ENCODE measurements at places on chromosomes 12 and 14. TPM values are rescaled to one million over a fixed set of nuclear protein-coding genes. Genes with fewer than 3 reads are reported as not detected.

Gene OTUB2
- 2.7 TPM for total RNA-seq

DNA sequence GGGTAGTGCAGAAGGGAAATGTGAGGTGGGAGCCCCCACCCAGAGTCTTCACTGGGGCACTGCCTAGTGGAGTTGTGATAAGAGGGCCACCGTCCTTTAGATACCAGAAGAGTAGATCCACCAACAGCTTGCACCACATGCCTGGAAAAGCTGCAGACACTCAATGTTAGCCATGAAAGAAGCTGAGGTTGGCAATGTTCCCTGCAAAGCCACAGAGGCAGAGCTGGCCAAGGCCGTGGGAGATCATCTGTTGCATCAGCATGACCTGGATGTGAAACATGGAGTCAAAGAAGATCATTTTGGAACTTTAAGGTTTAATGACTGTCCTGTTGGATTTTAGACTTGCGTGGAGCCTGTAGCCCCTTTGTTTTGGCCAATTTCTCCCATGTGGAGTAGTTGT lies 468.4 kb upstream of the FOXG1 start:
- no peak for DNase-seq

Gene MDM2
- 93.3 TPM for total RNA-seq

DNA sequence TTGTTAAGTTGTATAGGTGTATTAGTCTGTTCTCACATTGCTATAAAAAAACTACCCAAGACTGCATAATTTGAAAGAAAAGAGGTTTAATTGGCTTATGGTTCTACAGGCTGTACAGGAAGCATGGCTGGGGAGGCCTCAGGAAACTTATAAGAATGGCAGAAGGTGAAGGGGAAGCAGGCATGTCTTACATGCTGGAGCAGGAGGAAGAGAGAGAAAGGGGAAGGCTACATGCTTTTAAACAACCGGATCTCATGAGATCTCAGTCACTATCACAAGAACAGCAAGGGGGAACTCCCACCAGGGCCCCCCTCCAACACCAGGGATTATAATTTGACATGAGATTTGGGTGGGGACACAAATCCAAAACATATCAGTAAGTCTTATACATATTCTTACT lies 60.5 kb upstream of the OR10AD1 start:
- DNase-seq, result no peak

DNA sequence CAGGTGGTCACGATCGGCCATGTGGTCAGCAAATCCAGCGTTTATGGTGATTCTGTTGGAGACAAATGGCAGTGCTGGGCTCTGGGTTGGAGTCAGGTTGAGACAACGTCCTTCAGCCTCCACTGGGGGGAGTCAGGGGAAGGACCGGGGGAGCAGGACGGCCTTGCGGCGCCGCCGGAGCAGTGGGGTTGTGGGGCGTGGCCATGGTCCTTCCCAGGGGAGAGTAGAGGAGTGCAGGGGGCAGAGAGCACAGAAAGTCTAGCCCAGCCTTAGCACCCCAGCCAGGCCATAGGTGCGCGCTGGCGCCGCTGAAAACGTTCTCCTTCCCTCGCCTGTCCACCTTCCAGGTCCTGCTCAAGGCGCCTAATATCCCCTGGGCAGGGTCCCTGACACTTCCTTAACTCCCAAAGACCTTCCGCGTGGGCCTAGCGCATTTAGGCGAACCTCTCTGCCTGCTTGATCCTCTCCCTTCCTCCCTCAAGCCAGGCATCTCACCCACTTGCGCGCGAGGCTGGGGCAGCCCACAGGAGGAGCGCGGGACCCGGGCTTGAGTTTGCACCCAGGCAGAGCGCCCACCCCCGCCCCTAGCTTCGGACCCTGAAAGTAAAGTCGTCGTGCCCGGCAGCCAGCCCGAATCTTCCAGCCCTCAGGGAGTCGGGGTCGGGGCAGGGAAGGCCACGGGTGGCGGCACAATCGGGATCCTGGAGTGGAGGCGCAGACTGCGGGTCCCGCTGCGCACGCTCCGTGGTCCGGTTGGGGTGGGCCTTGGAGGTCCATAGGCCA lies 3.1 kb upstream of the KIF26A start:
- peak; percentile 47 for DNase-seq

- no peak for DNase-seq
These were observed 15.3 kb downstream of the MAP3K12 start for GRCh38 chr12:53483979-53484377.

Gene LARP4
- total RNA-seq, result 61.3 TPM

- DNase-seq, result no peak
These were observed 117.0 kb upstream of the CCDC198 start for GRCh38 chr14:57610631-57611030.

GRCh38 chr12:128418944-128419343 lies 152.0 kb downstream of the TMEM132C start:
- no peak for DNase-seq

- no peak for DNase-seq
These were observed 31.8 kb upstream of the G2E3 start for GRCh38 chr14:30527196-30527595.

DNA sequence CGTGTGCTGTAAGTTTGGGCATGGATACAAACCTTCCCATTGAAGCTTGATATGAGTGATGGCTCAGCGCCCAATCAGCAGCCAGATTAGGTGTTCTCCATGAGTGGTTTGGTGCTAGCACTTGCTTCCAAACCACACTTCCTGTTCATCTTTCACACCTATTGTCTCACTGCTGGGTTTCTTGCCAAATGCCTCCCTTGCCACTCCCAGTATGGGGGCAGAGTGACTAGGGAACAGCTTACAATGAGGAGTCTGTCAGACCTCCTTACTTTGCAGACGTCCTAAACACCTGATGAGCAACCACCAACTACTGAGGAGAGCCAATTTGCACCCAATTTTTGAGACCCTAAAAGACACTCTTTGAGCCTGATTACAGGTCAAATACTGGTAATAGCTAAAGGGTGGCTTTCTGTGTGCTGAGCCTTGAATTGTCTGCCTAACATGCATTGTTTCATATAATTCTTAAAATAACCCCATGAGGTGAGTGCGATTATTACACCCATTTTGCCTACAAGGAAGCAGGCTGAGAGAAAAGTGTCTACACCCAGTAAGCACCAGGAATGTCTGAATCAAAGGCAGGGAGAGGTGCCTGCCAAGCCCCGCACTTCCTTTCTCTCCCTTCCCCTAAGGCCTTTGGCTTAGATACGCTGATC lies 48.4 kb upstream of the FOS start:
- DNase-seq, result no peak

DNA sequence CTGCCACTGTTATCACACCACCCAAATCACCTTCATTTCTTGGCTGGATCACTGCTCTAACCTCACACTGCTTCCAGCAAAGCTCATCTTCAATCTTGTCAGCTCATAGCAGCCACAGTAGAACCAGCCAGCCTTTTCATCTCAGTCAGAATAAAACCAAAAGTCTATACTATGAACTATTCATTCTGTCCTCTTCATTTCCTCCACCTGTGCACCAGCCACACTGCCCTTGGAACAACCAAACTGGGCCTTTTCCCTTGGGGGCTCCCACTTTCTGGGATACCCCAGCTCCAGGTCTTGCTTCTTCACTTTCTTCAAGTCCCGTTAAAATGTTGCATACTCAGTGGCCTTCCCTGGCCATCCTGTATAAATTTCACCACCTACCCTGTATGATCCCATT lies 234.4 kb upstream of the DAAM1 start:
- DNase-seq, result no peak
